CD4-positive, CD25-positive, alpha-beta regulatory T cell (primary cell): ENCODE measurements at places on chromosomes 16 and 17. TPM values are rescaled to one million over a fixed set of nuclear protein-coding genes. Genes with fewer than 3 reads are reported as not detected.

Gene CA4
- not detected for total RNA-seq

Gene TOM1L1
- total RNA-seq, result not detected

Gene ATP2C2
- not detected for total RNA-seq

Gene DNAI2
- total RNA-seq, result 1.5 TPM

Gene SPNS2
- total RNA-seq, result 0.94 TPM

Gene HCRT
- not detected for total RNA-seq

Gene KRTAP2-2
- not detected for total RNA-seq

Gene SHISA9
- not detected for total RNA-seq

Gene TPPP3
- total RNA-seq, result not detected

Gene PERCC1
- total RNA-seq, result not detected

Gene GCGR
- not detected for total RNA-seq

Gene ZG16B
- total RNA-seq, result not detected

Gene CIAPIN1
- total RNA-seq, result 27.1 TPM

Gene NOXO1
- total RNA-seq, result 0.47 TPM

Gene CBLN1
- total RNA-seq, result not detected

Gene CLDN6
- not detected for total RNA-seq

Gene RAMP2
- total RNA-seq, result not detected

Gene LHX1
- not detected for total RNA-seq

Gene ALDH3A1
- not detected for total RNA-seq

Gene RNF43
- 3.3 TPM for total RNA-seq

Gene KRT33A
- not detected for total RNA-seq

Gene HOXB8
- not detected for total RNA-seq

Gene PARD6A
- 6.2 TPM for total RNA-seq

Gene TNFSF12
- 46.9 TPM for total RNA-seq

Gene CES1
- total RNA-seq, result 0.89 TPM

Gene NPIPB9
- 5.8 TPM for total RNA-seq

Gene CA10
- total RNA-seq, result not detected

Gene TBC1D3K
- not detected for total RNA-seq

Gene CRYM
- not detected for total RNA-seq
